ENCODE measurements at places on chromosomes 1 and 21.

DNA sequence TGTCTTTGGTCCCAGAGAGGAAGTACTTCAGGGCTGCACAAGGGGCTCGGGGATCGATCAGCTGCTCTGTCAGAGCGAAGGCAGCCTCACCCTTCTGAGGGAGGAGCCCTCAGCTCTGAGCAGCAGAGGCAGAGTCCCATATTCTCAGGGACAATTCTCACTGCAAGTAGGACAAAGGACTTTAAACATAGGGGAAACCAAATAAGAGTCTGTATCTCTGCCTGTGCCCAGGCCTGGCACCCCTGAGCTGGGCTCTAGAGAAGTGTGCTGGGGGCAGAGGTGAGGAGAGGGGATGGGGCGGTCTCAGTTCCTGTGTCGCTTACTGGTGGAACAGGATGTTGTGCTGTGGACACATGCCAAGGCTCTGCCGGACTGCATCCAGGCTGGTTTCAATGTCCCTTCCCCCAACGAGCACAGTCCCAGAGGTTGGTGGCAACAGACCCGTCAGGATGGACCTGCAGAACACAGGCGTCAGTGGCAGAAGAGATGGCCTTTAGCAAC lies 76.6 kb downstream of the ABCA4 start:
- DNase-seq: no peak

- no peak for DNase-seq
Measured at GRCh38 chr1:24692351-24692980, 49.4 kb downstream of the SRRM1 start.

GRCh38 chr1:65176591-65176990 lies 28.6 kb downstream of the AK4 start:
- no peak for DNase-seq

DNA sequence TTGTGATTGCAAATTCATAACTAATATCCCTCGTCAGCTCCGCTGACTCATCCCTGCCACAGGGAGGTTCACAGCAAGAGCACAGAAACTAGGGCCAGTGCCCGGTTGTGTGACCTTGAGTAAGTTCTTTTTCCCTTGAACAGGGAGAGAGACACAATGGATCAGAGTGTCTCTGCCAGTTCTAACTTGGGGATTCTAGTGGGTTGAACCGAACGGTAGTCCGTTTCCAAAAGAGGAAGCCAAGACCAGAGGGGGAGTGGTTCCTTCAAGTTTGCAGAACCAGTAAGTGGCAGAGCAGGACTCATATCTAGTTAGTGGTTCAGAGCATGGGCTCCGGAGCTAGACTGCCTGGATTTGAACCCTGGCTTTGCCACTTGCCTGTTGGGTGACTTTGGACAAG lies 4.9 kb upstream of the SHISA4 start:
- no peak for DNase-seq

- DNase-seq: no peak
Measured at GRCh38 chr21:33330726-33331125, 6.0 kb downstream of the IFNAR1 start.

DNA sequence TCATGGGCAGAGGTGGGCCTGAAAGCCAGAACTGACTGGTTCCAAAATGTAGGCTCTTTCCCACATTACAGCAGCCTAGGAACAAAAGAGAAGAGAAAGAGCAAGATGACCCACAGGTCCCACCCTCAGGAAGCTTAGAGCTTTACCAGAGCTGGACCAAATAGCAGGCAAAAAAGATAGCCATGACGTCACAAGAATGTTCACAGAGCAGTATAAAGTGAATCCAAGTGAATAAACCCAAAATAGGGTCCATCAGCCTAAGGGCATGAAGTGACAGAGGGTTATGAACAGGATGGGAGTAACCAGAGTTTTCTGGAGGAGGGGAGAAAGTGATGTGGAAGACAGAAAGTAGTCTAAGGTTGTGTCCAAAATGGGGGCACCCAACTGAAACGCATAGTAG lies 221.2 kb downstream of the KCNH1 start:
- no peak for DNase-seq

DNA sequence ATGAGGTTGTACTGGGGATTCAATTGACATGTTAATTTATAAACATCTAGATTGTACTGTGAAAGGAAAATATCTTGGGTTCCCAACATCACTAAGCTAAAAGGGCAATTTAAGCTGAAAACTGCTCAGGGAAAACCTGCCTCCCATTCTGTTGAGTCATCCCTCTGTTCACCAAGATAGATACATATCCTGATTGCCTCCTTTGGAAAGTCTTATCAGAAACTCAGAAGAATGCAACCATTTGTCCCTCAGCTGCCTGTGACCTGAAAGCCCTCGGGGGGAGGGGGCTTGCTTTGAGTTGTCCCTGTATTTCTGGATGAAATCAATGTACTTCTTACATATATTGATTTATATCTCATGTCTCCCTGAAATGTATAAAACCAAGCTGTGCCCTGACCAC lies 187.0 kb upstream of the ETV3 start:
- no peak for DNase-seq

GRCh38 chr21:37965088-37965805 lies 49.0 kb upstream of the KCNJ6 start:
- no peak for DNase-seq

- no peak for DNase-seq
Measured at GRCh38 chr1:186155594-186155993, 219.5 kb downstream of the TPR start.

GRCh38 chr1:159826441-159827101 lies at the start of gene SLAMF8:
SLAMF8 (plus strand) TSS chr1:159826873; CDS start chr1:159826899, 26 bp downstream.
- no peak for DNase-seq

GRCh38 chr1:184793967-184794366 lies 39.3 kb upstream of the EDEM3 start:
- DNase-seq: no peak

DNA sequence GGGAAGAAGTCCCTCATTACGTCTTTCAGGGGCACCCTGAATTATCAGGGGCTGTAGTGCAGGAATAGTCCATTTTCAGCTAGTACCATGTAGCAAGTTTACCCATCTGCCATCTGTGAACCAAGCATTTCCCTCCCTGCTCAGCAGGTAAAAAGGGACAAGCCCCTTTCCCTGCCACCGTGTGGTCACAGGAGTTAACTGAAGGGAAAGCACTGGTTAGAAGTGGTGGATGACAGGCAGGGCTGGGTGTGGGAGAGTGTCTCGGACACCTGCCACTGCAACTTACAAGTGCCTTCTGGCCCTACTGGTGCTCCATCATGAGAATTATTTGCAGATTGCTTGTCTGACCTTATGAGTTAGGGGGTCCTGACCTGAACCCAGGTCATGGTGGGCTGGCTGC lies 32.0 kb upstream of the IGSF5 start:
- DNase-seq: peak; percentile 38

DNA sequence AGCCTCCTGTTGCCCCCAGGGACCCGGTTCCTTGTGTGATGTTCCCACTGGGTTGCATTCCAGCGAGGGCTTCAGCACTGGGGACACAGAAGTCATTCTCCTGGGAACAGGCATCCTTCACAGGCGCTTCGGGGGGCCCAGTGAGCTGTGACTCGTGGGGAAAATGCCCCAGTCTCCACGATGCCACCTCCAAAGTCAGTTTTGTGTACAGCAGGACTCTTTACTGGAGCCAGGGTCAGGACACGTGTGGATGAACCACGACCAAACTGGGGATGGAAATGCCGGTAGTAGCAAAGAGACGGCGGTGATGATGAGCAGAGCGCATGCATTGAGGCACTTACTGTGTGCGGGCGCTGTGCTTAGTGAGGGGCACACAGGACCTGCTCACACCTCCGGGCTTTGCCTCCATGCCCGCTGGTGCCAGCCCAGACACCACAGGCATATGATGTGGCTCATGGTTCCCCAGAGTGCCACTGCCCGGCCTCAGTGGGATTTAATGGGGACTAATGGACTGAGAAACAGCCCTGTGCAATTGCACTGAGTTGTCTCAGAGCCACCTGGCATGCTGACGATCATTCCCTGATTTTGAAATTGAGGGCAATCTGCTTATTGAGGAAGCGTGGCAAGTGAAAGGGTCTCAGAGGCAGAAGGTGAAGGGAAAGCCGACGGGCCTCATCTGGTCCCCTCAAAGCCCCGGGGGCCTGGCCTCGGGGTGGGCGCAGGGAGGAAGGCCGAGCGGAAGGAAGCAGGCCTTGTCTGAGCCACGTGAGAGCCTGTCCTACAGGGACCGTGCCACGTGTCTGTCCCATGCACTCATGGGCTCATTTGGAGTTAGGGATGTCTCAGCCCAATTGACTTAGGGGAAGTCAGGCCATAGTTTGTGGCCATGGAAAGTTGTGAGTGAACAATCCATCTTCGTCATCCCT lies 91.4 kb downstream of the PDE9A start:
- no peak for DNase-seq

DNA sequence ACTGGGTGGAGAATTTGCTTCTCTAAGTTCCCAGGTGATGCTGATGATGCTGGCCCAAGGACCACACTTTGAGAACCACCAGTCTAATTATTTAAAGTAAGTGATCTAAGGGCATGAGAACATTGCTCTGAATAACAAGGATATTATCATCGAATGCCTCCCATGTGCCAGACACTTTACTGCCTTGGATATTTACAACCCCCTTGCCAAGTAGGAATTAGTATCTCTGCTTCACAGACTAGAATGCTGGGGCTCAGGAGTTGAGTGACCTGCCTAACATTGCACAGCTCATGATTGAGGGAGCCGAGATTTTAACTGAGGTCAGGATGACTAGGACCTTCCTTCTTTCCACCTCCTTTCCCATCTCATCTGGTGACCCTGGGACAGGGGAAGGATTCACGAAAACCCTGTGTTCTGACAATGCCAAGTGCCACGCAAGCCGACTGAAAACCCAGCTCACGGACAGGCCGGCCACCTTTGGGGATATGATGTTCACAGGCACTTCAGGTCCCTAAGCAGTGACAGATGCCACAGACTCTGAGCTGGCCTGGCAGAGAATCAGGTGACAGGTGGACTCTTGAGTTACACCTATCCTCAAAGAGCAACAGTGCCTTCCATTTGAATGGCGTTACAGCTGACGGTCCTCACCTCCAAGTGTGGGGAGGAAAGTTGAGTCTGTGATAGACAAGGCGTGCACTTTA lies 230.7 kb downstream of the TOMM20 start:
- DNase-seq: no peak

GRCh38 chr1:219564109-219564508 lies 48.8 kb downstream of the ZC3H11B start:
- DNase-seq: no peak

DNA sequence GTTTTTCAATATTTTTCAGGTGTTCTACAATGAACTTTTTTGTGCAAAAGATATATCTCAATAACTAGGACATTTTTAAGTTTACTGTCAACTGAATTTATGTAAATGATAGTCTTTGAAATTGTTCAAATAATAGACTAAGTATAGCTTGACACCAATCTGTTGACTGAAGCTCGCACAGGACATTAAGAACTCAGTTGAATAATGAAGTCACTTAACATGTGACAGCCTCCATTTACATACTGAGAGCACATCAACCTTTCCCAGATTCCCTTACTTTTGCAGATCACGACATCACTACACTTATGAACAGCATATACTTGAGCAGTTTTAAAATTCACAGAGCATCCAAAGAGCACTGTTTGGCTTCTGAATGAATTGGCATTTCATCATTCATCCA lies 268.2 kb downstream of the LRRC7 start:
- DNase-seq: no peak

- no peak for DNase-seq
Measured at GRCh38 chr1:165116732-165117131, 239.8 kb downstream of the LMX1A start.

GRCh38 chr1:162070094-162070748 lies 730 bp downstream of the NOS1AP start:
- peak; percentile 52 for DNase-seq

GRCh38 chr1:94846308-94846707 lies 26.2 kb downstream of the SLC44A3 start:
- no peak for DNase-seq

DNA sequence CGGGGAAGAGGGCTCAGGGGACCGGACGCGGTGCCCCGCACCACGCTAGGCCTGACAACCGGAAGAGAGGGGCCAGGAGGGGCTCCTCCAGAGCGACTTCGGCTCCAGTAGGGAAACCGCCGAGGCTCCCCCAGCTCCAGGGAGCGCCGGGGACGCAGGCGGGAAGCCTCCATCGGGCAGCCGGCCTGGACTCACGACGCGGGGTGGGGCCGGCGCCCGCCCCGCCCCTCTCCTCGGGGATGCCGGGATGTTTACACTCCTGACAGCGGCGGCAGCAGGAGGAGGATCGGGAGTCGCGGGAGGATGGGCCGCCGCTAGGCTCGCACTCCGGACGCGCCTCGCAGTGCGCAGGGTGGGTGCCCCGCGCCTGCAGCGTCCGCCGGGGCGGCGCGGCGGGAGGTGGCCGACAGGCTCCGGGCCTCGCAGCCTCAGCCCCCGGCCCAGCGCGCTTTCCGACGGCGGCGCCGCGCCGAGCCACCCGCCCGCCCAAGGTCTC lies at the start of gene NEK7:
Gene NEK7, plus strand, starts transcription at position 254 of the 496 bp plus-strand sequence. CDS start 75,583 bp downstream, outside the sequence.
- peak; percentile 77 for DNase-seq

- DNase-seq: no peak
Measured at GRCh38 chr1:154864189-154864975, 5.7 kb downstream of the KCNN3 start.

- no peak for DNase-seq
Measured at GRCh38 chr1:24236789-24237371, 49.8 kb upstream of the IFNLR1 start.

DNA sequence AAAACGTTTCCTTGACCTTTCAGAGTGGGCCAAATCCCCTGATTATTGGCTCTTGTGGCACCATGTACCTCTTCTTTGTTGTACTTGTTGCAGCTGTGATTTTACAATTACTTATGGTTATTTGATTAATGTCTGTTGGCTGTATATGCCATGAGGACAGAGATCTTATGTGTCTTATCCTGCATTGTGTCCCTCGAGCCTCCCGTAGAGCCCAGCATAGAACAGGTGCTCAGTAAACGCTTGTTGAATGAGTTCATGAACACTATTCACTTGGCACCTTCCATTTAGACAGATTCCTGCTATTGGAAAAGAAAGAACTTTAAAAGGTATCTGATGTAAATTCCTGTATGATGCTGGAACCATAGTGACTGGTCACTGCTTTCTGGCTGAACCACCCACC lies 48.4 kb downstream of the PGM1 start:
- no peak for DNase-seq

DNA sequence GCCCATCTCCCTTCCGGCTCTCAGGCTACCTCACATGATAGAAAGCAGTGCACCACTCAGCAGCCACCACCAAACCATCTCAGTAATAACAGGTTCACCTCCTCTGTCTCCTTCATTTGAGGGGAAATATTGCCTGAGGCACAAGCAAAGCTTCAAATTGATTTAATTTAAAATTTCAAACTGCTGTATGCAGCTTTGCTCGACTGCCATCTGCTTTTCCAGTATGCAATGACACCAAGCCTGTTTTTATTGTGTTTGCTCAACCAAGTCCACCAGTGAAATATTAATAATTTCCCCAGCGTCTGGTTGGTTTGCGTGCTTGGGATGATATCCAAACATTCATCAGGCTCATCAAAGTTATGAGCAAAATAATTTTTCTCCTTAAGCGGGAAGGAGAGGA lies 552.4 kb upstream of the DAB1 start:
- DNase-seq: no peak

GRCh38 chr1:54223441-54224202 lies 23.7 kb downstream of the MRPL37 start:
- no peak for DNase-seq

- DNase-seq: no peak
Measured at GRCh38 chr1:36696261-36696940, 213.7 kb upstream of the CSF3R start.

All from WTC11 (cell line).